ENCODE measurements at places on chromosomes 4 and X.

DNA sequence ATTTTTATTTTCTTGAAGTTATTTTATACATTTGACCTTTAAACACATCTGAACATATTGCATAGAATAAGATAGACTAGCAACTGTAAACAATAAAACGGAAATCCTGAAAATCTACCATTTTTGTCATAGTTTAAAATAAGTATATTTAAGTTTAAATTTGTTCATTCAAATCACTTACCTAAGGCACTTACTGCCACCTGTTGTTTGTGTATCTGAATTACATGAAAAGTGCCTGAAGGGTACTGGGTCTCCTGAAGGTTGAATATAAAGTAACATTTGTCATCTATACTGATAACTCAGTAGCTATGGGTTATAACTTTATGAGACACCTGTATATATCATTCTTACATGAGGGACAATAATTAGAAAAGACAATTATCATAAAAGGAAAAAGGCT, 38.6 kb downstream of the TRPC5 start:
- no peak for DNase-seq

GRCh38 chr4:47913861-47914219, 543 bp downstream of the NFXL1 start:
- DNase-seq = no peak

- no peak for DNase-seq
Observed at GRCh38 chr4:143634763-143635162, 65.7 kb downstream of the FREM3 start.

DNA sequence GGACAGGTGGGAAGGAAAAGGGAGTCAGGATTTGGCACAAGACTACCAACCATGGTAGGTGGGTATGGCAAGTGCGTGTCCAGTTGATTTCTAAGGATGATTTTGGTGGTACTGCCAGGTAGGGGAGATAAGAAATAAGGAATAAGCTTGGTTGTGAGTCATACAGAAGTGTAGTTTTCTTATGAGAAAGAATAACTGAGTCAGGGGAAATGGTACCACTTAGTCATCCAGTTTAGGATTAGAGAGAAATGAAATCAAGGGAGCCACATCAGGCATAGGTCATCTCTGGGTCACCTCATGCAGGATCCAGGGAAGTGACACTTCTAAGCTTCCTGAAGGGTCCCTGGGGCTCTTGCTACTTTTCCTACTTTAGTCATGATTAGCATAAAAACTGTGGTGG, 107.1 kb upstream of the C1GALT1C1 start:
- no peak for DNase-seq

DNA sequence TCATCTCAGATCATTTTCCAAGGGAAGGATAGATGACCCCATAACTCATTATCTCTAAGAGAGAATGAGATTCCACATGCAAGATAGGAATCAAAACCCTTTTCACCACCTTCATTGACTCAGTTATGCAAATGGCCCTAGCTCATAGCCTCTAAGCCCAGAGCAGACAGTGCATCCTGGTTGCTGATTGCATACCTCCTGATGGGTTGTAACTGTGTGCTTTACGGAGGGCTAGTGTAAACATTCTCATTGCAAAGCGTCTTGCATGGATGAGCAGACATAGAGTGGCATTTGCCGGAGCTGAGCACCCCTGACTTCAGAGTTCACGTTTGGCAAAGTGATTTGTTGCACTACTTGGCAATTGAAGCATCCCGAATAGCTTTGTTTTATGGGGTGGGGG, 151.0 kb downstream of the VCX3A start:
- DNase-seq = no peak

GRCh38 chr4:146521541-146522097, at the start of gene SLC10A7:
Gene SLC10A7, minus strand, starts transcription at chr4:146521940. Its CDS starts 223 bp downstream, at chr4:146521717.
- DNase-seq = no peak

DNA sequence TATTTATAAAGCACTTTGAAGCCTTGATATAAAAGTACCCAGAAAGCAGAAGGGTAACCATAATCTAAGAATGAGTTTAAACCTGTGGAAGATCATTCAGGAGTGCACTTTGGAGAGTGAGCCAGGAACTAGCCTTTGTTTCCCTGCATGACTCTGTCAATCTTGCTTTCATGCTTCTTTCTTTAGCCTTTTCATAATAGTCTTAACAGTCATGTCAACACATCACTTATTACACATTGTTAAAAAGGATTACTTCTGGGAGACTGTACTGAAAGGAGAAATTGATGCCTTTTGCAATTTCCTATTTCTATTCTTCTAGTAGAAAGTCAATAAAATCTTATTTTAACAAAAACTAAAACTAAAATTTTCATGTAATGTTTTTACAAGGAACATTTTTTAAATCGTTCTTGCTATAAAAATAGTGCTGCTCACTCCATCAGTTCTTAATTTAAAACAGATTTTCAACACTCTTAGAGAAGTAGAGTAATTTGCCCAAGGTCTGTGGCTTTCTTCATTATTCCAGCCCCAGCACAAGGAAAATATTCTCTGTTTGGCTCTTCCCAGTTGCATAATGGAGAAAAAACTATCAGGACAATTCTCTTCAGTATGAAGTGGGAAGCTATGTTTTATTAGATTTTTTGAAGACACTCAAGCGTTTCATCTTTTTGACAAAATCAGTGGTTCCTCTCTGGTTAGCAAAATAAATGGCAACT, 35.4 kb upstream of the SPP1 start:
- no peak for DNase-seq

- no peak for DNase-seq
Observed at GRCh38 chr4:182449186-182449929, 206.2 kb downstream of the TENM3 start.

GRCh38 chr4:152431291-152431690, 104.6 kb downstream of the FBXW7 start:
- DNase-seq = no peak

GRCh38 chr4:163284304-163284703, 48.1 kb downstream of the NPY1R start:
- DNase-seq = no peak

DNA sequence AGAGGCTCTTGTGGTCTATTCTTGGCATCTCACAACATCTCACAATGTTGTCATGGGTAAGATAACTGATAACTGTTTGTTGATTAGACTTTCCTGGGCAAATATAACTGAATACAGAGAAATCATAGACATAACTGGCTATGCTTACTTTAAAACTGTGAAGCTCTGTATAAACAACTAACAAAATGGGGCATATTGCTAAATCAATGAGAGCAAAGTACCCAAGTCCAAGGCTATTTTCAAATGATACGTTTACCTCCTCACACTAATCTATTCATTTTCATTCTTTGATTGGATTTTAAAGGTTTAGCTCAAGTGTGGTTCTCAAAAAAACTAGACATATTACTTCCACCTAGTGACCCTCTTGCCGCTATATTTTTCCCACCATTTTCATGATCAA, 38.6 kb downstream of the AMELX start:
- no peak for DNase-seq

DNA sequence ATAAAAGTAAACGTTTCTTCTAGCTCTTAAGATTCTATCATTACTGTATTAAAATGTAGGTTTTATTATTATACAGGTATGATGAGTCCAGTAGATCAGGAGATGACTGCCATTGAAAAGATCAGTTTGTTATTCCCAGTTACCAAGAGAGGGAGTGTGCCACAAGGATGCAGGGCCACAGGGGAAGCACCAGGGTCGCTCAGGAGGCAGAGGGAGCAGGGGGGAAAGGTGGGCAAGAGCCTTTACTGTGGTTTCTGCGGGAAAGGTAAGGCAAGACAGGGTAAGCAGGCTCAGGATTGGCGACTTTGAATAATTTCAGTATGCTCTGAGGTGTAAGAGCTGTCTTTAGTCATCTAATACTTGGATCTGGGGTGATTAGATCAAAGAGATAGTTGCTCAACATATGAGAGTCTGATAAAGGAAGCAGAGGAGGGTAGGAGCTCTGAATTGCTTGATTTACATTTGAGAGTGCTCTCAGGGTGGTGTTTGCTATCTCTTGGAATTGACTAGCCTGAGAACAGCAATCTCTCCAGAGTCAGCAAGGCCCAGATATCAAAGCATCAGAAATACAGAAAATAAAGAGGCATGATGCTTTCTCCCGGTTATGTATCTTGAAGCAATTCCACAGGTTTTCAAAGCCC, 86.0 kb downstream of the NDST3 start:
- DNase-seq = no peak

DNA sequence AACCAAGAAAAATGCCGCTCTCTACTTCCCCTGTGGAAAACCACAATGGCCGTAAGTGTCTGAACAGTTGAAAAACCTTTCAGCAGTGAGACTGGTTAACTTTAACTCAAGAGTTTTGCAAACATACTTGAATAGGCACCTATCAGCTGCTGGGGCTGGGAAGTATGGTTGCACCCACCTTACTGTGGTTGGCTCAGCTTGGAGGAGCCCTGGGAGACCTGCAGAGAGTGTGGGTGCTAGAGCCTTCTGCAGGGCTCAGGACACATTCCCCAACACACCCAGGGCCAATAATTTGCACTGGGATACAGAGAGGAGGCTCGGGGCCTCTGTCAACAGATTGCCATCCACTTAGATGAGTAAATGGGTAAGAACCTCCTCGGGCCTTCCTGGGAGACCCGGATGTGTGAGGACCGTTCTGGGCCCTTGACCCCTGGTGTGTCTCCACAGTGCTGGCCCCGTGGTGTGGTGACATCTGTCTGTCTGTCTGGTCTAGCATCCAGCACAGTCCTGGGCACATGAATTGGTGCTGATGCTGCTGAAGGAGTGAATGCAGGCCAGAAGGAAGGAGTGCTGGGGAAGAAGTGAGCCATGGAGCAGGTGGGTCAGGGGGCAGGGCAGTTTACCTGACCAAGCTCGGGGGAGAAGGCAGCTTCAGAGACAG, 46.5 kb downstream of the MAGEA1 start:
- DNase-seq = no peak

- no peak for DNase-seq
Observed at GRCh38 chrX:16862829-16863228, 7.3 kb downstream of the RBBP7 start.

DNA sequence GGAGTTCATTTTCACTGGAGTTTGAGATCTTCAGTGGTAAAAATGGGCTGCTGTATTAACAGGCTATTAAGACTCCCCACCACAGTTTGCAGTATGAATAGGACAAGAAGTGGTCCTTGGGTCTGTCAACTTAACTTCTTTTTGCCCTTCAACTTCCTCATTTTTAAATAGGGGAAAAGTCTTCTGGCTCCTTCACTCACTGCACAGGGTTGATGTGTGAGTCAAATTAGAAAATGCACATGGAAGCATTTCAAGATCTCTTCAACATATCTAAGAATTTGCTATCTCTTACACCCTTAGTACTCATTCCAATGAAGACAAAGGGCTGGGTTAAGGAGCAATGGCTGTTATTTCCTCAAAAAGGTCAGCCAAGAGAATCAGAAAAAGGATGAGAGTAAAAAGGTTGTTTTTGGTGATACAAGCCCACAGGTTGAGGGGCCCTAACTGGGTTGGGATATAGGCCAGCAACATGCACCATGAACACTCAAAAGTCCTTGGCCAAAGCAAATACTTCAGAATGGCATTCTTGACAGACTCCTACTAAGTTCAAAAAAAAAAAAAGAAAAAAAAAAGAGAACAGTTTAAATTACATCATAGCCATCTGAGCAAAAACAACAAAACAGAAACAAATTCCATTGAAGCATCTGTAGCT, 13.4 kb downstream of the PDE5A start:
- DNase-seq = no peak

DNA sequence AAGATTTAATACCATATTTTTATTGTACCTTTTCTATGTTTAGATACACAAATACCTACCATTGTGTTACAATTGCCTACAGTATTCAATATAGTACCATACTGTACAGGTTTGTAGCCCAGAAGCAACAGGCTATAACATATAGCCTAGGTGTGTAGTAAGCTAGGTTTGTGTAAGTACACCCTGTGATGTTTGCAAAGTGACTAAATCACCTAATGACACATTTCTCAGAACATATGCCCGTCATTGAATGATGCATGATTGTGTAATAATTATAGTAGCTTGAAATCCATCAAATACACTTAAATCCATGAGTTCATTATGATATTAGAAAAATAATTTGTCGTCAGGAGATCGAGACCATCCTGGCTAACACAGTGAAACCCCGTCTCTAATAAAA, 30.8 kb downstream of the GAB3 start:
- DNase-seq = no peak

- no peak for DNase-seq
Observed at GRCh38 chr4:165454426-165454825, 75.6 kb downstream of the CPE start.

GRCh38 chr4:85107553-85107952, 141.1 kb upstream of the WDFY3 start:
- DNase-seq = no peak

- no peak for DNase-seq
Observed at GRCh38 chr4:38943343-38943742, 75.7 kb downstream of the FAM114A1 start.

GRCh38 chrX:147916375-147916968, 4.8 kb downstream of the FMR1 start:
- no peak for DNase-seq

GRCh38 chrX:103356858-103357257, 552 bp downstream of the TCEAL9 start:
- no peak for DNase-seq

- DNase-seq = no peak
Observed at GRCh38 chrX:1592470-1593142, 1.2 kb downstream of the AKAP17A start.

DNA sequence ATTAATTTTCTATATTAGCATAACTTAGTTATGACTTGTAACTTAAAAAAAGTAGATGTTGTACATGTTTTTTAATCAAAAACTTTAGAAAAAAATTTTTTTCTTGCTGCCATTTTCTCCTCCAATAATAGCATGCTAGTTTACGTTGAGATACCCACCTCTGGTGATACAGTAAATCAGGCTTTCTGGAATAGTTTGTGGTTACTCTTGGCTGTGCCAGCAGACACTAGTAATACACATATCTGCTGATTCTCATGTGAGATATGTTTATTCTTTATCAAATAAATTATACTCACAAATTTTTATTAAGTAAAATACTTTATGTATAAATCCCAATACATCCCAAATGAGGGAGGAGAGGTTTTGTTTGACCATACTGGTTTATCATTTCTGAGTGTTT, 117.3 kb downstream of the KLHL8 start:
- DNase-seq = no peak

DNA sequence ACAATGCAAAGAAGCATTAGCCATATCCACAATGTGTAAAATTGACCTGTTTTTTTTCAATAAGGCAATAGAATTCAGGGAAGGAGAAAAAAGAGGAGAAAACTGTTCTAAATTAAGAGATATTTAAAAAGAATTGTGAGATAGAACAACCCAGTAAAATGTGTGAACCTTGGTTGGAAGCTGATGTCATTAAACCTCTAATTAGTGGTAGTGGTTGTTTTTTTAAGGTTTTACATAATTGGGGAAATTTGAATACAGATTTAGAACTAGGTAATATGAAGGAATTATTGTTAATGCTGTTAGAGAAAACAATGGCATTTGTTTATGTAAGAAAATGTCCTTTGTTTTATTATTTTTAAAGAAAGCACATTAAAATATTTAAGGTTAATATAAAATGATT, 15.1 kb upstream of the H2AZ1 start:
- no peak for DNase-seq

- DNase-seq = no peak
Observed at GRCh38 chrX:24410514-24411189, 50.2 kb downstream of the SUPT20HL1 start.

- no peak for DNase-seq
Observed at GRCh38 chr4:104574371-104574770, 79.7 kb upstream of the CXXC4 start.

GRCh38 chr4:158411269-158411668, 110.4 kb upstream of the RXFP1 start:
- DNase-seq = no peak
